Left hindlimb (tissue), 1 donor: ENCODE measurements at places on chromosomes 5 and 9.
A peak's percentile ranks its signal among the peaks of the same experiment; 100 is the strongest.

GRCh38 chr9:112074250-112075008, 100.7 kb downstream of the SUSD1 start:
- peak; percentile 74 for DNase-seq

- no peak for DNase-seq
Observed at GRCh38 chr5:65017636-65018035, 248.9 kb downstream of the CWC27 start.

- DNase-seq, result no peak
Observed at GRCh38 chr5:159539678-159540077, 209.4 kb upstream of the IL12B start.

DNA sequence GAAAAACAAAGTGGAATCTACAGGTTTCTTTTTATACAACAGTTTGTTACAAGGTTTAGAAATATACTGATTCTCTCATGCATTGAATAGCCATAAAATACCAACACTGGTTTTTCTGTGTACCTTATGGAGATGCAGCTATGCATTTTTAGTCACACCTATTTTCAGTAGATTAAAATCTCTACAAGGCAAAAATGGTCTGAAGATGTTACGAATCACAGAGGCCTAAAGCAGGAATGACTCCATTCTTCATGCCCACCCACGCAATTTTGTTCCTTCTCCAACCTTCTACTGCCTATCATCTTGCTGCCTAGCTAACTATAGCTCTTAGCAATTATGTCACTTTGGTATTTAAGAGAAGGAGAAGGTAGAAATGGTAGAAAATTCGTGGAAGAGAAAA, 9.9 kb downstream of the PLK2 start:
- no peak for DNase-seq

DNA sequence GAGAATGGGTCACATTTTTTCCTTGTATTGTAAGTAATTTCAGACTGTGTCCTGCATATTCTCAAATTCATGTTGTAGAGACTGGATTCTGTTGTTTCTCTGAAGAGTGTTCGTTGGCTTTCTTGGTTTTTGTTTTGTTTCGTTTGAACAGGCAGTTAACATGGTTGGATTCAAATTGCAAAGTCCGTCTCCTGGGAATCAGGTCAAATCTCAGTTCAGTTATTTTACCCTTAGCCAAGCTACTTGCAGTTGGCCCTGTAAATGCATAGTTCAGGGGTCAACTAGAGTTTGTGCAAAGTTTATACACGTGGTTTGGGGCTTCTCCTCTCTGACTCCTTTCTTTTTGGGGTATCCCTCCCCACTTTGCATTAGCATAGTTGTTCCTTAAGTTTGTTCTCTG, 21.7 kb upstream of the FBXW11 start:
- DNase-seq, result no peak

DNA sequence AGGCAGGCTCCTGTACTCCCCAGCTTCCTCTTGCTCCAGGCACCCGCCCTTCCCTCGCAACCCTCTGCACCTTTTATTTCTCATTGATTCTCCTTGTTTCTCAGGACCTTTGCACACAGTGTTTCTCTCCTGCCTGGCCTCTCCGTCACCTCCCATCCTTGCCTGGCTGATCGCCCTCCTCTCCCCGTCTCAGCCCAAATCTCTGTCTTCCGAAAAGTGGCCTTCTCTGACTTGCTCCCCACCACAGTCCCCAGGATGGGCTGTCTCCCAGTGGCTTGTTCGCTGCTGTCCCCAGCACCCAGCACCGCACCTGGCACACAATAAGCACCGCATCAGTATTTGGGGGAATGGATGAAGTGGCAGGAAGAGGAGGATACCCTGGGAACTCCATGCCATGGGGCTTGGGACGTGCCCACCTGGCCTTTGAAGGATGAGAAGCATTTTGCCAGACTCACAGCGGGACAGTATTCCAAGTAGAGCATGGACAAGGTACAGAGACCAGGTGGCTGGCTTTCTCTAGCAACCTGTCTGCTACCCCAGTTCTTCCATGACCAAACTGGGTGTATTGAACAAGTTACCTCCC, 62.5 kb downstream of the LMX1B start:
- DNase-seq, result no peak
